ENCODE measurements at places on chromosomes 7 and 10.

DNA sequence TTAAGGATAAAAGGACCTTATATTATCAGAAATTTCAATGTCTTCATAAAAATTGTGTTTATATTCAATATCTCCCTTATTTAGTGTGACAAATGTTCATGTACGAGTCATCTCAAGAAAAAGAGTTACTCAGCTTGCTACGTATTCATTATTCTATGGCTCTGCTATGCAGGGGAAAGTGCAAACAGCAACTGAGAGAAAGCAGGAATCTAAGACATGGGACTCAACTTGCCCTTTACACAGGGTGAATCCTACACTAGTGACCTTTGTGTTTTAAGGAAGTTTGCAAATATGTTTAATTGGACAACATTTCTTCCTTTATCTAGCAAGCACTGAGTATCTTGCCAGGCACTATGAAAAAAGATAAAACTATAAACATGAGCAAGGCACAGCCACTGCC lies 104.7 kb downstream of the NPSR1 start:
- no peak for DNase-seq

DNA sequence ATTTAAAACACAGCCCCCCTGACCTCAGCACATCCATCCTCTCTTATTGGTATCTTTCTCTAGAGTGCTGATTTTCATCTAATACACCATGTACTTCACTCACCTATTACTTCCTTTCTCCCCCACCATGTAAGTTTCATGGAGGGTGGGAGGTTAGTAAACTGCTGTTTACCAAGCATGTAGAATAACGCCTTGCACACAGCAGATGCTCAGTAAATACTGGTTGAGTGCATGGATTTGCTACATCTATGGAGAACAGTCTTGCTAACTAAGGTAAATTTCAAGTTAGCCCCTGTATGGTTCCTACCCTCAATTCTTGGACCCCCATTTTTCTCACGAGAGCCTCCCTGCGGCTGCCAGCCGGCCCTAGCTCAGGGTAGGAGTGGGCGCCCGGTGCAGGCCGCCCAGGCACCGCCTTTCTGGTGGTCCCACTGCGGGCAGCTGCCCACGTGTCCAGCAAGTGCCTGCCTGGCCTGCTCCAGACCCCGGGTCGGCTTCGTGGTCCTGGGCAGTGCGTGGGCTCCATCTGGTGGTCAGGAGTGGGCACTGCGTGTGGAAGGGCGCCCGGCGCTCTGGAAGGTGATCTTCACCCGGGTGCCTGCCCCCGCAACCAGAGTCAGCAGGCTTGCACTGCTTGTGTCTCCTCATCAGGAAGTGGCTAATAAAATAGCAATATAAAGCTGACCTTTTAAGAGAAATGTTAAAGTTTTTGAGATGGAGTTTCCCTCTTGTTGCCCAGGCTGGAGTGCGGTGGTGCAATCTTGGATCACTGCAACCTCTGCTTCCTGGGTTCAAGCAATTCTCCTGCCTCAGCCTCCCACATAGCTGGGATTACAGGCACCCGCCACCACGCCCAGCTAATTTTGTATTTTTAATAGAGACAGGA lies 63.4 kb upstream of the DNAJB6 start:
- peak; percentile 32 for DNase-seq

GRCh38 chr10:22657566-22658225 lies 56.7 kb downstream of the PIP4K2A start:
- no peak for DNase-seq

DNA sequence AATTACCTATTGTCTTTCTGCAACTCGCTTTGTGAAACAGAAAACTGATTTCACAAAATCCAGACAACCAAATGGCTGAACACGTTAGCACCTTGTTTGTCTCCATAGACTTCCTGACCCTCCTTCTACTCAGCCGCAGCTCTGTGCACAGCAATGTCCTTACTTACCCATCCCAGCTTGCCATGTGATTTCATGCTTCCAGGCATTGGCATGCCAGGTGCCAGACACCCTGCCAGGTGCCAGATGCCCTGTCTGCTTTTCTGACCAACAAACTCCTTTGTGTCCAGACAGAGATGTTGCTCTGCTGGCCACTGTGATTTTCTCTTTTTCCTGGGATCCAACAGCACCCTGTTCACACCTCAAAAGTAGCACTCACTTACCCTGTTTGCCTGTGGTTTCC lies 16.1 kb upstream of the FAM170B start:
- DNase-seq, result no peak

DNA sequence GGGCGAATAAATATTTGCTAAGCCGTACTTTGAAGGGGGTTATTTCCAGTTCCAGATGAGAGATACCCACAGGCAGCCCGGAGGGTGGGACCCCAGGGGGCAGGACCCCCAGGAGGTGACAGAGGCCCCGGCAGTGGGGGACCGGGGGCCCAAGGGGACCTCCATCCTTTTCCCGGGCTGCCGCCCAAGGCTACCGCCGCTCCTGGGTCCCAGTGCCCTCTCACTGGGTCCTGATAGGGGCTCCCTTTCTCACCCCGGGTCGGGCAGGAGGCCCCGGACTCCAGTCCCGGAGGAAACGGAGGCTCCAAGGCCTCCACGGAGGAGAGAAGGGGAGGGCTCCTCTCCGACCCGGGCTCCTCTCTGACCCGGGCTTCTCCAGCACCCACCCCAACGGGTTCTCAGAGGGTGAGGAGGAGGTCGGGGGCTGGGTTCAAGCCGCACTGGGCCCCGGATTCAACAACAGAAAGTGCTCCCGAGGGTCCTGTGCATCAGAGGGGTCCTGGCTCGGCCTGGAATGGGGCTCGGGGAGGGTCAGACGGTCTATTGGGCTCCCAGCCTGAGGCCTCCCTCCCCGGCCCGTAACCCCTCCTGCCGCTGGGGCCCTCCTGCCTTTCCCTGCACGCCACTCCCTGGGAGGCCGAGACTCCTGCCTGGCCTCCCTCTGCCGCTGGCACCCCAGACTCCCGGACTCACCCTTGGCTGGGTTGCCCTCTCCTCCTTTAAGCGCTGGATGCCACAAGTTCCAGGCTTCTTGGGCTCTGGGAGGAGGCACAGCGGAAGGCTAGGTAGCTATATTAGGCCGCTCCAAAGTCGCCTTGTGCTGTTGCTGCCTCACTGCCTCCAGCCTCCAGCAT lies 62.5 kb downstream of the ZNF37A start:
- no peak for DNase-seq

GRCh38 chr7:98862716-98863420 lies 6.9 kb downstream of the TMEM130 start:
- DNase-seq, result no peak

DNA sequence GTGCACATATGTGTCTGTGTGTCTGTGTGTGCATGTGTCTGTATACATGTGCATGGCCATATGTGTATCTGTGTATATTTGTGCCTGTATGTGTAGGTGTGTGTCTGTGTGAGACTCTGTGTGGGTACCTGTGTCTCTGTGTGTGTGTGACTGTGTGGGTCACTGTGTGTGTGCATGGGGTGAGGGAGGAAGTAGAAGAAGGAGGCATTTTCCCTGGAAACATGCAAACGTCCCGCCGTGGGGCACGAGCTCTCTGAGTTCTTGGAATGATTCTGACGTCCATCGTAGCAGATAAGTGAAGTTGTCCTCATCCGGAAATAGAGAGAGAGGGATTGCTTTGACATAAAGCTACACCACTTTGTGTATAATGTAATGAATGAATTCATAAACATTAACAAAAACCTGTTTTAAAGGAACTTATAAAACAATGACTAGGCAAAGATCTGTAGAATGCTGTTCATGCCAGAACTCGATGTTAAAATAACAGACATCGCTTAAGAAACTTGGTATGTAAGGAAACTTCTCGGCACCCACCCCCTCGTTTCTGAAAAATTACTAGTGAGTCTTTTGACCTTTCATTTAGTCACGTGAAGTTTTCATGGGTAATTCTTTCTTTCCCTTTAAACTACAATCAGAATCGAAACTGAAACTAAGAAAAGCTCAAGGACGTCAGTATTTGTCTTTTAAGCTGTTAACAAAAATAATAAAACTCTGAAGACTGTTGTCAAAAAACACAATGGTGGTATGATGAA lies 43.6 kb upstream of the KLF6 start:
- DNase-seq, result no peak

DNA sequence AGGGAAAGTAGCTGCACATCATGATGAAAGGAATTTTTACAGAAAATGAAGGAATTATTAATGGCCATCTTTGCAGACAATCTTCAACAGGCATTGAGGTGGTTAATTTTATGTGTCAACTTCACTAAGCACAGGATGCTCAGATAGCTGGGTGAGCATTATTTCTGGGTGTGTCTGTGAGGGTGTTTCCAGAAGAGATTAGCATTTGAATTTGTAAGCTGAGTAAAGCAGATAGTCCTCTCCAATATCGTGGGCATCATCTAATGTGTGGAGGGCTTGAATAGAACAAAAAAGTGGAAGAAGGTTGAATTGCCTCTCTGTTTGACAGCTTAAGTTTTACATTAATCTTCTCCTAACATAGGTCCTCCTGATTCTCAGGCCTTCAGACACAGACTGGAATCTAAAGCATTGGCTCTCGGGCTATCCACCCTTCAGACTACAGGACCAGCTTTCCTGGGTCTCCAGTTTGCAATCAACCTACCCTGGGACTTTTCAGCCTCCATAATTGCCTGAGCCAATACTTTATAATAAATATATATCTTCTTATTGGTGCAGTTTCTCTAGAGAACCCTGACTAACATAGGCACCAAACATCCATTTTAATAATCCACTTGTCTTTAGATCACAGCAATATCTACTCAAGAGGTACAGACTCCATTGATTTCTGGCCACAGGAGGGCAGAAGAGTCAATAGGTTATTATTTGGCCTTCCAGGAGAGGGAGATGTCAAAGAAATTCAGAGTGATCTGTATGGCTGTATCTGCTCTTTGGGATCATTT lies 10.5 kb upstream of the CRPPA start:
- no peak for DNase-seq

- no peak for DNase-seq
These were observed 471.3 kb downstream of the PARD3 start for GRCh38 chr10:34343764-34344163.

GRCh38 chr7:128841921-128842673 lies 11.9 kb downstream of the FLNC start:
- DNase-seq, result peak; percentile 17
